GF-D8 (cell line): ENCODE measurements at places on chromosomes 1 and 21.

DNA sequence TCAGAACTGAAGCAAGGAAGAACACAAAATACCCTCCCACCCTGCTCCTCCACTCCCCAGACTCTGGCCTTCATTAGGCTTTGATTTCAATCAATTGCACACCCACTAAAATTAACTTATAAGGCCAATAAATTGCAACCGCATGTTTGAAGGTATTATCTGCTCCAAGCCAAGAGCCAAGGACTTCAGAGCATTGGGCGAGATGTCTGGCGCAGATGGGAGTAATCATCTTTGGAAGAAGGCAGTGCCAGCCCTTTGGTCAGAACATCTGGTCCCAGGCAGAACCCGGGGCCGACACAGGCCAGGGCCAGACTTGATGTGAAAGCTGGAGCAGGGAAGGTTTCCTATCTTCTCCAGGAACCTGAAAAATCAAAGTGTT is 60.0 kb downstream of the SLC66A1 start:
- DNase-seq = no peak

DNA sequence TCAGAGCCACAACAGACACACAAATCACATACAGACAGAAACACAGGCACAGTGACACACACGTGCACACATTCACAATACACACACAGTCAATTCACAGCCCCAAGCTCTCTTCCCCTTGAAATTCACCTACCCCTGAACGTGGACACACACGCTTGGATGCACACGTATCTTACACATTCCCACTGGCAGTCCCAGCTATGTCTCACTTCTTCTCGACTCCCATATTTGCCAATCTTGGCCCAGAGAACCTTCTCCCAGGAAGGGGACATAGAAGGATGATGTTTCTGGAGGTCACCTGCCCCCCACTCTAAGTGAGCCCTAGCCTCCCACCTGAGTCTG is 1.6 kb downstream of the CRYBG2 start:
- DNase-seq = no peak

GRCh38 chr1:31161571-31161970 is 78.1 kb downstream of the NKAIN1 start:
- no peak for DNase-seq

- DNase-seq = no peak
Observed at GRCh38 chr1:7680207-7680954, 90.7 kb upstream of the VAMP3 start.

DNA sequence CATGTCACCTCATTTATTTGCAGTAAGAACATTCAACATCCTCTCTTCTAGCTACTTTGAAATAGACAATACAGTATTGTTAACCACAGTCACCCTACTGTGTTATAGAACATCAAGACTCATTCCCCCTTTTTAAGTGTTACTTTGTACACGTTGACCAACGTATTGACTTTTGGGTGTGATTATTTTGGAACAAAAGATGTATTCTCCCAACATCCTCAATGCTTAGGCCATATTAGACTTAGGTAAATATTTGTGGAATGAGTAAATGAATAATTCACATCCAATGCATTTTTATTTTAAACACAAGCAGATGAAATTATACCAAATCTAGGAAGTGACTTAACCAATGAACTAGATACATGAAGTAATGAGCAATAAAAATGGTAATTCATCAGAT is 296.6 kb downstream of the CHRM3 start:
- no peak for DNase-seq

GRCh38 chr1:151705753-151706463 is 10.7 kb downstream of the CELF3 start:
- no peak for DNase-seq

GRCh38 chr1:98931128-98931835 is 73.4 kb downstream of the PLPPR5 start:
- no peak for DNase-seq

GRCh38 chr1:159752135-159752580 is 28.6 kb upstream of the DUSP23 start:
- peak; percentile 53 for DNase-seq

GRCh38 chr1:222127526-222128152 is 385.8 kb upstream of the DUSP10 start:
- no peak for DNase-seq

DNA sequence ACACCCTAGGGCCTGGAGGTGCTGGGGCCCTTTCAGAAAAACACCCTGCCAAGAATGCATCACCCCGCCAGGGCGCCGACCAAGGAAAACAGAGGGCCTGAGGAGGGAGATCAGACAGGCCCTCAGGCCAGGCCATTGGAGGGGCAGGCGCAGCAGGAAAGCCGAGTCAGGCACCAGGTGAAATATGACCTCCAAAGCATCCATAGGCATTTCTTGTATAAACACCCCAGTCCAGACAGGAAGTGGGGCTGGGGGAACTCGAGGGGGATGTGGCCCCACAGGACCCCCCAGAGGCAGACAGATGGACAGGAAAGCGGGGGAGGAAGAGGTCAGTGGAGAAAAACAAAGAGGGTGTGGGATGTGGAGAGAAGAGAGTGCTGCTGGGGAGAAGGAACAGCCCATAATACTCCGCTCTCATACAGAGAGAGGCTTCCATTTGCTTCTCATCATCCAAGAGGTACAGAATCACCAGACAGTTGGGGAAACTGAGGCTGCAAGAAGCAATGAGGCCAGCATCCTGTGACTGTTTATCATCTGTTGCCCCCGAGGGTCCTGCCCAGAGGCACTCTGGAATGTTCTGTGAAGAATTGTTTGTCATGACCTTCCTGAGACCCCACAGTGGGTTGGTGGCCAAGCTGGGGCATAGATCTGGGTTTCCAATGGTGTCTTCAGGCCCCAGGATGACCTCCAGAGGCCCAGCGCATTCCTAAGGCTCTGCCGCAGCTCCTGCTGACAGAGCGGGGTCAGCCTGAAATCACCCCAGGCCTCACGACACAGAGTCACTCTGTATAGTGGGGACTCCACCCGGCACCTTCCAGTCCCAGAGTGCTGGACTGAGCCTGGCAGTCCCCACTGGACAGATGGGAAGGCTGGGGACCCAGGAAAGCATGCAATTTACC is 18.0 kb downstream of the TRIM62 start:
- no peak for DNase-seq

DNA sequence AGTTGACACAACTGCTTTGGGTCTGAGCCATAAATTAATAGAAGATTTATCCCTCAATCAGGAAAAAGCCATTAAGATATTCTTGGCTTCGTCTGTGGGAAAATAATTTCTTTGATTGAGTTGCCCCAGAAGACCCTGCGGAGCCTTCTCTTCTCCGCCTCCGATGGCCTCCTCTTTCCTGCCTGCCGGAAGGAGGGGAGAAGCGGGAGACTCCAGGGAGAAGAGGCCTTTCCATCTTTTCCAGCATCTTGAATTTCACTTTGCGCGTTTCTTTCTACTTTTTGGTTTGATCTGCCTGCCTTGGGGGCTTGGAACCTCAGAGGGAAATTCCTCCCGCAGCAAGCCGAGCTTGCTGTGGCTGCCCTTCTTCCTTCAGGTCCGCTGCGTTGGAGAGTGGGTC is 16.8 kb downstream of the HLX start:
- no peak for DNase-seq

- DNase-seq = no peak
Observed at GRCh38 chr1:208500375-208500774, 256.2 kb upstream of the PLXNA2 start.

DNA sequence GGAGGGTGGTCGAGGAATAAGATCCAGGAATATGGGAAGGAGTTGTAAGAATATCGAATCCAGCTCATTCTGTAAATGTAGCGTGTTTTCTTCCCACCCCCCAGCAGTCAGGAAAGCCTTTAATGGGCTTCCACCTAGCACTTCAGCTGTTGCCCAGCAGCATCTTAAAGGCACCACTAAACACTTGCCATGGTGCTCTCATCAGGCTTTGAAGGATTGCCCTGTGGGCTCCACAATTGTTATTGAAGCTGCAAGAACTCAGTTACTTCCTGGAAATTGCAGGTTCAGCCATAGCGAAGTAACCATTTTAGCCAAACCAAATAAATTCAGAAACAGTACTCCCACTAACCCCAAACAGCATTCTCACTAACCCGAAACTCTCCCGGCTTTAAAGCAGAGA is 511.2 kb downstream of the PLPP3 start:
- DNase-seq = no peak

DNA sequence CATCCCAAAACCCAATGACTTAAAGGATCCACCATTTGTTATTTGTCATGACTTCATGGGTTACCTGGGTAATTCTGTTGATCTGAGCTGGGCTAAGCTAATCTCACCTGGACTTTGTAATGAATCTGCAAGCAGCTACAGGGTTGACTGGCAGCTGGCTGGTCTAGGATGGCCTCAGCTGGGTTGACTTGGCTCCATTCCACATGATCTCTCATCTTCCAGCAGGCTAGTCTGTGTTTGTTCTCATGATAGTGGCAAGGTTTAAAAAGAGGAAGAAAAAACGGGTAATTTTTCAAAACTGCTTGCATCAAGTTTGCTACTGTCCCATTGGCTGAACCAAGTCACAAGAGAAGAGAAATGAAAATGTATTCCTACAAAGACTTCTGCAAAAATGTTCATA is 24.8 kb upstream of the ZMYM4 start:
- no peak for DNase-seq

DNA sequence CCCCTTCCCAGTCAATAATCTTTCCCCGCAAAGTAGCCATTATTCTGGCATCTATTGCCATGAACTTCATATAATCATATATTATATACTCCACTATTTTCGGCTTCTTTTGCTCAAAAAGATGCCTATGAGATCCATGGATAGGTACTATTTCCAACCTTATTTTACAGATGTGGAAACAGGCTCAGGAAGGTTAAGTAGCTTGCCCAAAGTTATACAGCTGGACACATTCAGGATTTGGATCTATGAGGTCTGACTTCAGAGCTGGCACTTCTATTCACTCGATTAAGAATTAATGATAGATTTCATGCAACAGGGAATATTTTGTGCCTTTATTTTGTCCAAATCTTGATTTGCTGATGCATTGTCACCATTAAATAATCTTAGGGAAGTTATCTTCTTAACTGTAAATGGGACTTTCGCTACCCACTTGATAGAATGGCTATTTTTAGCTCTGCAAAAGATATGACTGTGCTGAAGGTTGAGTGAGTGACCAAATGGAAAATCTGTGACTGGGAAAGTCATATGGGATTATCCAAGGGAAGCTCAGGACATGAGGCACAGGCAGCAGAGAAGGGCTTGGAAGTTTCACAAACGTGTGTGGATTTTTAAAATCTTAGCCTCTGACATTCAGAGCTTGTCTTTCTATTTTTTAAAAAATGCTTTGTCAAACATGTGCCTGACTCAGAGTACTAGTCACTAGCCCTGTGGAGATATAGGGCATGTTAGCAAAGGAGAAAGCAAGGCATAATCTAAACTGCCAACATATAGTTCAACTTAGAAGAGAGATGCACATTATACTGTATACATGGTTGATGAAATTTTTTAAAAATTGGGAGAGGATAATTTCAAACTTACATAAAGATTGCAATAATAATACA is 36.5 kb downstream of the GIPC2 start:
- no peak for DNase-seq

DNA sequence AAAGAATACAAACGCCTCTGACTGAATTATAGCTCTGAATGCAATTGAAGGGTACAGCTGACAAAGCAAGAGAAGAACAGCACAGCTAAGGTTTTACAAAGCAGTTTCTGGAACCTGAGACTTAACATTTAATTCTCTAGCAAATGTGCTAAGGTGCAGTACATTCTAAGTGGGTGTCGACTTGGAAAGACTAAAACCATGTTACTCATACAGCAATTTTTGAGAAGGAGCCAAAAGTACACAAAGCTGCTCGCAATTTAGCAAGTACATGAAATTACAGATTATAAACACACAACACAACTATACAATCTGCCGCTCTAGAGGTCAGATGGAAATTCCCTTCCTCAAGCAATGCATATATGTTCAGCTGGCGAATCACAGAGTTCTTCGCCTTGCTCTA is 121.9 kb downstream of the TIAM1 start:
- no peak for DNase-seq

- no peak for DNase-seq
Observed at GRCh38 chr1:17624611-17625233, 85.2 kb downstream of the ARHGEF10L start.

- no peak for DNase-seq
Observed at GRCh38 chr1:154334079-154335024, 9.0 kb downstream of the ATP8B2 start.

DNA sequence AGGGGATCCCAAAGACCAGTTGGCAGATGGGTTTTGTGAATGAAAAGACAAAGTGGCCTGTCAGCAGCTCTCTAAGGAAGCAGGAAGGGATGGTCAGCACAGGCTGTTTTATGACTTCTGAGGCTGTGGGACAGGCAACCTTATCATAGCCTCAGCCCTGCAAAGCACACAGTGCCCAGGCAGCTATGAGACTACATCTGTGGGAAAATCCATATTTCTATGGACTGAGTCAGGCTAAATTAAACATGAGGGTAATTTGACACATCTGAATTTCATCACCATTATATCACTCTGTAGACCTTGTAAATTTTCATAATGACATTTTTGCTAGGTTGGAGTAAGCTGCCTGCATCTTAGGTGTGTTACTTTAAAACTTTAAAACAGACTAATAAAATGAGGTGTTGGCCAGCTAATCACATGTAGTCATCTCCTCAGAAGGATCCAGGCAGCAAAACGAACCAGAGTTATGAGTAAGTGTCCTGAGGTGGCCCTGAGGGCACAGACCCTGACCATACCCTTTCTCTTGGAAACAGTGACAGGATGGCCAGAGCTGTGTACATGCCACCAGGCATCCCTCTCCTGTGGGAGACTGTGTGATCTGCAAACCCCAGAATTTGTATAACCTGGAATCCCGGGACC is 14.6 kb downstream of the NGF start:
- DNase-seq = no peak

DNA sequence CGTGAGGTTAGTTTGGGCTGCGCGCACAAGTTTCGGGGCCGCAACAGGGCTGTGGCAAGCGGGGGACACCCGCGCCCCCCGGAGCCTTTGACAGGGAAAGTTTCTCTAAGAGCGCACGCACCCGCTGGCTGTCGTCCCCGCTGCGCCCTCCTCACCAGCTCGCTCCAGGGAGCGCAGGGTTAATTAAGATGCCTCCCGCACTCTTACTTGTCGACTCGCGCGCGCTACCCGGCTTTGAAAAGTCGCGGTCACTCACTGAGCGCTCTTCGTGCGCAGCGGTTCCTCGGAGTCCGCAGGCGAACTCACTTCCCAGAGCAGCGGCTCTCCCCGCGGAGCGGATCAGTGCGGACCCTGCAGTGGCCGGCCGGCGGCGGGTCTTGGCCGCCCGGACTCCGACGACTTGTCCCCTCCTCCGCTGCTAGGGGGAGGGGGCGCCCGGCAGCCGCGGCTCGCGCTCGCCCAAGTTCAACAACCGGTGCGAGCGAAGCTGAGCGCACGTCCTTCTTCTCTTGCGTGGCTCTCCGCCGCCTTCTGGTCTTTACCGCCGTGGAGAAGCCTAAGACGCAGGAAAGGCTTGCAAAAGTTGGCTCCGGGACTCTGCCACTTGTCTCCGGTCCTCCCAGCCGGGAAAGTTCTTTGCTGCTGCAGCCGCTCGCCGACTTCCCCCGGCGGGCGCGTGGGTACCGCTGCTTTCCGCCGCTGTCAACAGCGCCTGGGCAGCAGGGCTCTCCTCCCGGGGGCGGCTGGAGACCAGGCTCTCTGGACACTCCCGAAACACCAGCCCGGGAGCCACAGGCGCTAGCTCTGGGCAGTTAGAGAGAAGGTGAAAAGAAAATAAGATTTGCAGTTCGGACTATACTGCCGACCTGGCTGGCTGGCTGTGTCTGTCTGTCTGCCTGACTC is 506 bp downstream of the JUN start:
- no peak for DNase-seq

GRCh38 chr1:26387447-26387846 is 14.9 kb upstream of the ZNF683 start:
- no peak for DNase-seq

GRCh38 chr1:26852701-26853100 is 10.2 kb upstream of the SFN start:
- DNase-seq = no peak

GRCh38 chr1:116710420-116711262 is 43.1 kb upstream of the IGSF3 start:
- DNase-seq = no peak
